ENCODE measurements at places on chromosomes 1 and 21.

GRCh38 chr1:191977874-191978506 lies 180.3 kb upstream of the RGS18 start:
- DNase-seq: no peak

GRCh38 chr21:24096651-24097050 lies 1510.6 kb downstream of the MRPL39 start:
- no peak for DNase-seq

DNA sequence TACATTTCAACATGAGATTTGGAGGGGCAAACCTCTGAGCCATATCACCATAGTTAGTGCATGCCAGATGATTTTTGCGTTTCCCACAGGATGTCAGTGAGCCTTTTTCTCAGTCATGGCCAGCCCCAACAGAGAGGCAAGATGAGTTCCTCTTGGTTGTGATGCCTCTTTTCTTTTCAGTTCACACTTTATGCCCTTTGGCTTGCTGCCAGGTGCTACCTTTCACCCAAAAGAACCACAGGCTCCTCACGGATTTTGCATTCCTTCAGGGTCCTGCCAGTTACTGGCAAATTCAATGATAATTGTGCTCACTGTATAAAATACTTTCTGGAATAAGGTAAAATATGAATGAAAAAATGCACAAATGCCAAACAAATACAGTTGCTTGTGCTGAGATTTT lies 411.3 kb downstream of the KIF26B start:
- no peak for DNase-seq

DNA sequence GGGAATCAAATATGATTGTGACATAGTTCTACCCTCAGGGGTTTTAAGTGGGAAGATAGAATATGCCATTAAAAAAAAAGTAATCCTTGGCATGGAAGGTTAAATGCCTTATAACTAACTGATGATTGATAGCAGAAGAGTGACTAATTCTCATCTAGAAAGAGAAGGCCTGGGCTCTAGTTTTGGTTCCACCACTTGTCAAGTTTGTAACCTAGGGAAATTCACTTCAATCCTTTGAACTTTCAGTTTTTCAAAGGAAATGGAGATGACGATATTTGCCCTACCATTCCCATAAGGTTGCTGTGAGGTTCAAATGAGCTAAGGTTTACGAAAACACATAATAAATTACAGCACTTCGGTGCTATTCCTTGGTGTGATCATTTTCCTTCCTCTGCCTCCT lies 88.5 kb downstream of the GPR88 start:
- no peak for DNase-seq
